SK-MEL-5 (cell line): ENCODE measurements at places on chromosomes 4 and X. TPM values are rescaled to one million over a fixed set of nuclear protein-coding genes. Genes with fewer than 3 reads are reported as not detected.

Gene FMR1NB
- total RNA-seq: not detected in 2 replicates

Gene MCUB
- 0.75 and 3.7 TPM in 2 replicates for total RNA-seq

Gene JCHAIN
- not detected in 2 replicates for total RNA-seq

Gene EDA2R
- 17.1 and 19.5 TPM in 2 replicates for total RNA-seq

Gene DLG3
- total RNA-seq: 0.64 and 2.5 TPM in 2 replicates

Gene IL2
- total RNA-seq: not detected in 2 replicates

Gene AWAT2
- total RNA-seq: not detected in 2 replicates

Gene ERVMER34-1
- 0.19 and 0.21 TPM in 2 replicates for total RNA-seq

Gene DRD5
- not detected in 2 replicates for total RNA-seq

Gene TLR1
- total RNA-seq: 5.5 and 6.7 TPM in 2 replicates

Gene EGFL6
- total RNA-seq: not detected in 2 replicates

Gene USP17L30
- not detected in 2 replicates for total RNA-seq

Gene TMEM35A
- total RNA-seq: not detected in 2 replicates

Gene SHISA3
- not detected in 2 replicates for total RNA-seq

Gene KDR
- 3.4 and 4.2 TPM in 2 replicates for total RNA-seq

Gene DOK7
- not detected in 2 replicates for total RNA-seq

Gene PABPC4L
- 0.11 TPM in 1 of 2 replicates, not detected in the other for total RNA-seq

Gene SSX3
- total RNA-seq: not detected in 2 replicates

Gene H2BW1
- not detected in 2 replicates for total RNA-seq

Gene LDOC1
- 3.4 and 5.6 TPM in 2 replicates for total RNA-seq

Gene RPA4
- 0.24 and 0.45 TPM in 2 replicates for total RNA-seq

Gene HTN3
- total RNA-seq: 42.2 and 49.0 TPM in 2 replicates

Gene MAGEA11
- 0.24 and 0.43 TPM in 2 replicates for total RNA-seq

Gene GAGE12E
- 34.1 and 43.5 TPM in 2 replicates for total RNA-seq

Gene KLHL34
- not detected in 2 replicates for total RNA-seq

Gene FGA
- not detected in 2 replicates for total RNA-seq

Gene NDNF
- total RNA-seq: not detected in 2 replicates

Gene CPEB2
- total RNA-seq: 21.2 and 22.1 TPM in 2 replicates

Gene TRIML2
- total RNA-seq: not detected in 2 replicates

Gene SPATA4
- not detected in 2 replicates for total RNA-seq

Gene CORIN
- 0.03 TPM in 1 of 2 replicates, not detected in the other for total RNA-seq

Gene CTAG1B
- total RNA-seq: not detected in 2 replicates

Gene TCEAL7
- total RNA-seq: not detected in 2 replicates
